Mesothelial cell of epicardium (in vitro differentiated cells): ENCODE measurements at places on chromosomes 11 and 22.

DNA sequence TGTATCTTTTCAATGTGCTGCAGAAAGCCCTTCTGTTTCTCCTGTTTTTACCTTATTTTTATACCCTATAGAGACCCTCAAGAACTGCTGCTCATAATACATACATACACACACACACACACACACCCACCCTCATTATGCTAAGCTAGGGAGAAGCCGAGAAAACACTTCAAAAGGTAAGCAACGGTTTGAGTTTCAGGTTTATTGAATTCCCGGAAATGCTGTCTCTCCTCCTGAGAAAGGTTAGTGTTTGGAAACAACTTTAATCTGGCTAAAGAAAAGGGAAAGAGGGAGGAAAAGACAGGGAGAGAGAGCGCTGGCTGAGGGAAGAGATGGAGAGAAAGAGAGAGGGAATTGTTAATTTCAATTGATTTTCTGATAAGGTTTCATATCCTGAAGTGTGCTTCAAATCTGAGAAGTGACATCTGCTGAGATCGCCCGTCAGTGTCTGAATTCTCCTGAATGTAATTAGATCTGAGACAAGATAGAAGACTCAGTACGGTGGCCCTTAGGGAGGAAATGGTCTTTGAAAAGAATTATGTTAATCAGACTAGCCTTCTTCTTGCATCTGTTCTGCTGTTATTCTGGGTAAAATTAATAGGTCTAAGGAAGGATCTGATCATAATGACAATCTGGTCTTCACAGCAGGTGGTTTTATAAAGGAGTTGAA is 169.1 kb downstream of the NXPE2 start:
- no peak for DNase-seq

- DNase-seq, result no peak
Observed at GRCh38 chr22:22903355-22903777, 15.8 kb downstream of the IGLL5 start.

- DNase-seq, result no peak
Observed at GRCh38 chr11:94741022-94741679, 27.0 kb upstream of the AMOTL1 start.

- DNase-seq, result no peak
Observed at GRCh38 chr11:124331873-124332272, 11.9 kb upstream of the OR8D2 start.

- DNase-seq, result no peak
Observed at GRCh38 chr11:118856314-118856713, 27.4 kb upstream of the CXCR5 start.

- no peak for DNase-seq
Observed at GRCh38 chr11:22466809-22467208, 128.6 kb downstream of the SLC17A6 start.

GRCh38 chr11:117923773-117924172 is 5.4 kb downstream of the TMPRSS13 start:
- no peak for DNase-seq

GRCh38 chr22:17167486-17167885 is 8.4 kb upstream of the HDHD5 start:
- DNase-seq, result no peak

DNA sequence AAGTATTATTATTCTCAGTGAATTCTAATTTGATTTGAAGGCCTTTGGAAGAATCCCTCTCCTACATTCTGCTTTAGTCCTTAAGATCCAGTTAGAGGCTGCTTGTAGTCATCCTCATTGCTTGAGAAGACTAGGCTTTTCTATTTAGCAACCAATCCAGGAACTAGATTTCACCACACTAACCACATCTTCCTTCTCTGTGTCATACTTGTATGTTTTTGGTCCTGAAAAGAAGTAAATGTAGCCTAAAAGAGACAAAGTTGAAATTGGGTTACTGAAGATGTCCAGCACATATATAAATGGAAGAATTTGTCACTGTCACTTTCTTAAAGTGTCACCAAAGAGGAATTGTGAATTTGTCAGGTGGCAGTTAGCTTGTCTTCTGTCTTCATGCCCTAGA is 46.6 kb upstream of the MMP7 start:
- no peak for DNase-seq

DNA sequence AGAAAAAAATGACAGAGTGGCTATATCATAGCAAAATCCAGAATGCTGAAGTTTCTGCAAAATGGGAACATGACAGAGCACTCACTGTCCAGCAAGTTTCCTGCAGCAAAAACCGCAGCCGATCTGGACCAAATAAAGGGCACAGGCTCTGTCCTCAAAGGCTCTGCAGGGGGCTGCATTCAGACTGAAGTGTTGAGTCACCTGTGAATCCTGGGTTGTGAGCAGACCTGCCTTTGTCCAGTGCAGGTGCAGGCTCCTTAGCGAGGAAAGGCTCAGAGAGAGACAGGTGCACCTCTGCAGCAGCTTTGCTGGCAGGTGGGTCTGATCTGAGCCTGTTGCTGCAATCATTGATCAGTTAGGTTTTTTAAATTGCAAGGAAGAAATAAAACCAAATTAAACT is 29.3 kb upstream of the NFAM1 start:
- no peak for DNase-seq

DNA sequence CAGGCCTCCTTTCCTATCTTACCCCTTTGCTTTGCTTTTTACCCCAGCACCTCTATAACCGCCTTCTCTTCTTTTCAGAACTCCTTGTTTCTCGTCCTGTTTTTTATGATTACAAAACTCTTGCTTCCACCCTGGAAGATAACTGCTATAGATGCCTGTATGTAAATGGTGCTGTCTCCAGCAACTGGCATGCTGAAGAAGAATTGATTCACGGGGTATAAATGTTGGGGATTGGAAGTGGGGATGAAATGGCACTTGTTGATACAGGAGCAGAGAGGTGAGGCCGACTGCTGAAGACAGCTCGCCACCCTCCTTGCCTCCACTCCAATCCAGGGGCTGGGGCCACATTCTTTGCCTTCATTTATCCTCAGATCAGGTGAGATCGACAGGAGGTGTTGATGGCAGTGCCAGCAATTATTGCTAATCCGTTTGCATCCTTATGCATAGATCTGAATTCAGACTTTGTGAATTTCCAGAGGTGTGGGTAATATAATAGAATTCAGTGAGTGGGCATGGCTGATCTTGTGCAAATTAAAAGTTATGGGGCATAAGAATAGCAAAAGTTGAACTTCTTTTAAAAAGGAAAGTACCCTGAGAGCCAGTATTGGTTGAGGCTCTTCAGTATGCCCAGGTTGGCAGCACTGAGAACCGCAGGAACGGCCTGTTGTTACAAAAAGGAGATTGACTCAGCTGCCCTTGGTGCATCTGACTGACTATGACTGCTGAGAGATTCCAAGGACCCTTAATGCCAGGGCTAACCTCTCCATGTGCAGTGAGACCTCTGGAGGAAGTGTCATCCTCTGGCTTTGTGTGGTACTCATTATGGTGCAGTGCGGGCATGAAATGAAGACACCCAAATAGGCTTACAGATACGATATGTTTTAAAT is 5.3 kb downstream of the NEAT1 start:
- DNase-seq, result no peak

GRCh38 chr11:67482275-67482826 is 475 bp upstream of the AIP start:
- no peak for DNase-seq

GRCh38 chr11:46465683-46466082 is 74.1 kb upstream of the CHRM4 start:
- DNase-seq, result no peak

GRCh38 chr11:106988151-106989077 is 29.9 kb downstream of the GUCY1A2 start:
- no peak for DNase-seq

GRCh38 chr11:82969811-82970210 is 68.3 kb downstream of the DDIAS start:
- DNase-seq, result no peak

- no peak for DNase-seq
Observed at GRCh38 chr11:33476945-33477606, 219.9 kb downstream of the HIPK3 start.

- no peak for DNase-seq
Observed at GRCh38 chr11:82796998-82797961, 63.6 kb upstream of the FAM181B start.

DNA sequence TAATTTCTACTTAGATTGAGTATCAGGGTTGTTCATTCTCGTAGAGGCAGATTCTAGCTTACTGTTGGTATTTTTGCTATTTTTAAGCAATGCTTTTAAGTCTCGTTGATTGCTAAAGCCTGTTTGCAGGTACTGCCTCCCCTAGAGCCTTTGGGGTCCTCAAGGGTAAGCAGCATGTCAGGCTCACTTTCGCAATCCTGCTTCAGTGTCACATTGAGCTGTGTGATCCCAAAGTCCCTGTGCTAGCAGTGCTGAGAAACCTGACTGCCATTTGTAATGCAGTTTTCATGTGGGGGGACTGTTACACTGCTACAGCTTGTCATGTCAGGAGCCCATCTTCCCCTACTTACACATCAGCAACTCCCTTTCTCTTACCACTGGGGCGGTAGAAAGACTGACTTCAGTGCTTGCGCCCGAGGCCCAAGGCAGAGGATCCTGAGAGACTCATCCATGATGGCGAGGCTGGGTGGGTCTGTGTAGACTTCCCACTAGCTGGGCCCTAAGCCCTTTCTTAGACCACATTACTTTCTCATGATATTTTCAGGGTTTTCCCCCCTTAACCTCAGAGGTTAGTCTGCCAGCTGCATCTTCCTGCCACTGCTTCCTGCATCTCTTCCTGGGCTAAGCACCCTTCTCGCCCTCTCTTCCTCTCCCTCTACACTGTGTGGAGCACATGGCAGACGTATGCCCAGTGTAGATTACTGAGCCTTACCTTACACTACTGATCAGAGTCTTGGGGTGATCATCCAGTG is 40.8 kb upstream of the ST14 start:
- no peak for DNase-seq

DNA sequence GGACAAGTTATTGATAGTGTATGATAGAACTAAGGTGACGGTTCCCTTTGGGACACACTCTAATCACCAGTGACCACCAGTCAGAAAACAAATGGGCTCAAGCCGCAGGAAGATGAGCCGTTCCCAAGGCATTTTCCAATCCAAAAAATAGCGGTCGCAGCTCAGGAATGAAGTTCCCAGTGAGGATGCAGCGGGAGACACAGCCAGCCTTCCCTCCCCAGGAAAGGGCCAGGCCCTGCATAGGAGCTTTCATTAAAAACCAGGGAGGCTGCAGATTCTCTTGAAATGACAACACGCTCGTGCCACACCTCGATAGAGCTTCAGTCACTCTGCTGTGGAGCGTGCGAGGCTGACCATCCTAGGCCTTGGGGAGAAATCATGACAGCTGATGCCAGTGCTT is 65.8 kb upstream of the WNT7B start:
- no peak for DNase-seq

DNA sequence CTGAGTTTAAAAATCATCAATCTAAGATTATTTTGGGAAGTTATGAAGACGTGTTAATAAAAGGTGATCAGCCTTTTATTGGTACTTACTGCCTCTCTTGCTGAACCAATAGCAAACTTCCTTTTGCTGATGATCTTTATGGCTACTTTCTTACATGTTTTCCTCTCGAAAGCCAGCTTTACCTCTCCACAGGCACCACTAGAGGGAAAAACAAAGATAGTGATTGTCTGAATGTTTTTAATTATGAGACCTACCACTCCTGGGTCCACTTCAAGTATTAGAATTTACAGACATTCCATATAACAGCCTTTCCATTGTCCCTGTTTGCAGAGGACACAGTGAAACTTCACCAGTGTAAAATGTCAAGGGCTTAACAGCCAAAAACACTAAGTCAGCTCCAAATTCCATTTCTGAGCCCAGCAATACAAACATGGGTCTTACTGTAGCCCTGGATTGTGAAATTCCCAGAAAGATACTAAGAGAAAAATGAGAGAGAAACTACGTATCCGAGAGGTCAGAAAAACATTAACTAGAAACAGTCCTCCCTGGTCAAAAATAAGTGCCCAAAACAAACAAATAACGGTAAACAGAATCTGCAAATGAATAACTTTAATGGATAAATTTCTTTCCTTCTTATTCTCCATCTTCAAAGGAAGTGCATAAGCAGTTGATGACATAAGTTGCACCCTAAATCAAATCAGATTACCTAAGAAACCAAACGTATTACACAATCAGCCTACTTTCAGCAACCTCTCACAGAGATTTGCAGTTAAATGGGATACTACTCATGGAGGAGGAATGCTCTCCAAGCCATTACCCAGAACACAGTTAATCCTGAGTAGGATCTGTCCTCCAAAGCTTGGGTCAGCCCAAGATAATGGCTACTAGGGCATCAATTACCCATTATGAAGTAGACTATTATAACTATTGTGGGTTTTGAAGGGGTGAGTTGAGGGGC is 29.5 kb downstream of the CHEK2 start:
- no peak for DNase-seq

DNA sequence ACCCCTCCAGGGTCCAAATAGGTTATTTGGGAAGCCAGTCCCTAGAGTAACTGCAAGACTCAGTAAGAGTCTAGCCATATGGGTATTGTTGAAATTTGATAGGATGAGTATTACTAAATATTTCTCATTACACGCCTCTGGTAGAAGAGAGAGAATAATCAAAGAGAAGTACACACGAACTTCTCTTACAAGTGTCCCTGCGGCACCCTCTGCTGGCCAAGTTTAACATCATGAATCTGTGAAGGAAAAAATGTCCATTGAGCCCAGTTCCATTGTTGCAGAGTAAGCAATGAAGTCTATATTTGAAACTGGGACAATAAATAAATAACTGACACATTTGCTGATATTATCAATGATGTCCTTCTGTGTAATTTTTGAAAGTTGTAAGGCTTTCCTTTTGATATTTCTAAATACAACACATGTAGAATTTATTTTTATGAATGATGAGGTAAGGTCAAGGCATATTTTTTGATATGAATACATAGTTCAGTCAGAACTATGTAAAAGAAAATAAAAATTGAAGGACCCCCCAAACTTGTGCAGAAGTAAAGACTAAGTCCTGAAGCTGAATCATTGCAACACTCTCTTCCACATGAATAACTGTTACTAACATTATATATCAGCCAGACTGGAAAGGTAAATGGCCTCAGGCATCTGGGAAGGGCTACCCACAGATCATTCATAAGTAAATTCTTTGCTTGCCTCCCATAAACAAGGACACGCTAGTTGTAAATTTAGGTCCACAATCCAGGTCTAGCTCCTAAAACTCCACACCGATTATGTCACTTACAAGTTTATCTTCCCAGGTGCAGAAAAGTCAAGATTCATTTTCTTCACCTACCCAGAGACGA is 10.0 kb downstream of the OR51L1 start:
- no peak for DNase-seq

- no peak for DNase-seq
Observed at GRCh38 chr11:117959438-117960149, 26.6 kb upstream of the IL10RA start.

- DNase-seq, result no peak
Observed at GRCh38 chr11:75303544-75304224, 47.8 kb downstream of the ARRB1 start.

DNA sequence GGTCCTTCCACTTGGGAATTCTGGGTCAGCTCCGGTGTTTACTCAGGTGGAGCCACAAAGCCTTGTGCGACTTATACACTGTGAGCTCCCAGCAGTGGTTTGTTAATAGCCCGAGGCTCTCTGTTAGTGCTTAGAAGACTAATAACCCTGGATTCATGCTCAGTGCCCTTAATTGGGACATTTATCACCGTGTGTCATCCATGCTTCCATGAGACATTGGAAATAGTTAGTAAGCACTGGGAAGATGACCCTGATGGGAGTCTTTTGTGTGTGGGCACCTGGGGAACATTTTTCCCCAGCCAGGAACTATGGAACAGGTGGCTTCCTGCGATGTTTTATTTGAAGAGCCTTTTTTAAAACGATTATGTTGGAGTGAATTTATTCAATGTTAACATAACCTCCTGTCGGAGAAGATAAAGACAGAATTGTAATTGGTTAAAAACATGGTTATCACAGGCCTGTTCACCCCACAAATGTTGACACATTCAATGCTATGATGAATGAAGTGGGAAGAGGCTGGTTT is 188.9 kb downstream of the MYO18B start:
- no peak for DNase-seq

- DNase-seq, result no peak
Observed at GRCh38 chr11:27612932-27613880, 87.0 kb downstream of the BDNF start.
